ENCODE measurements at places on chromosomes 3 and 15.

DNA sequence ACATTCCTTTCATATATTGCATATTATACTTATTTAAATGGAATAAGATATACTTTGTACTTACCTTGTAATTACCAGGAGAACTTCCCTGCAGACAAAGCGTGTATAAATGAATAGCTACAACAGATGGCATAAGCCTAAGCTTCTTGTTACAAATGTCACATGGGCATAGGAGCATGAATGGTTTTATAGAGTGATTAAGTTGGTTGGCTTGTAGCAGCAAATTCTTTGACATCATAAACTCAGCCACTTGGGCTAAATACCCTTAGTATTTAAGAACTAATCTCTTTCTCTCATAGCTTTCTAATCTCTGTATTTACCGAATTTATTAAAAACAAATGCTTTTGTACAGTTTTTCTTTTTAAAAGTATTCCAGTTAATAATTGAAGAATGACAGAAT is at the start of gene UBAP1L:
Gene UBAP1L (minus strand): TSS at position 115 of the 400 bp plus-strand sequence. CDS start 8,985 bp downstream, outside the sequence.
- no peak for DNase-seq

- DNase-seq: no peak
Observed at GRCh38 chr3:182349051-182349450, 444.3 kb upstream of the ATP11B start.

GRCh38 chr15:47708161-47708980 is 8.9 kb upstream of the SEMA6D start:
- peak; percentile 25 for DNase-seq

GRCh38 chr3:120566243-120566975 is 29.7 kb upstream of the NDUFB4 start:
- no peak for DNase-seq

DNA sequence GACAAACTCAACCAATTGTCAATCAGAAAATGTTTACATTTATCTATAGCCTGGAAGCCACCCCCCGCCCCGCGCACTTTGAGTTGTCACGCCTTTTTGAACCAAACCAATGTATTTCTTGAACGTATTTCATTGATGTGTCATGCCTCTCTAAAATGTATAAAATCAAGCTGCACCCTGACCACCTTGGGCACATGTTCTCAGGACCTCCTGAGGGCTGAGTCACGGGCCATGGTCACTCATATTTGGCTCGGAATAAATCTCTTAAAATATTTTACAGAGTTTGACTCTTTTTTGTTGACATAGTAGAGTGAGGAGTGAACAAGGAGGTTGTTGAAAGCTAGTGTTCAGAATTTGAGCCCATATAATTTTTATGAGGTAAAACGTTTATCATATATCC is 6.5 kb downstream of the MCTP2 start:
- no peak for DNase-seq

DNA sequence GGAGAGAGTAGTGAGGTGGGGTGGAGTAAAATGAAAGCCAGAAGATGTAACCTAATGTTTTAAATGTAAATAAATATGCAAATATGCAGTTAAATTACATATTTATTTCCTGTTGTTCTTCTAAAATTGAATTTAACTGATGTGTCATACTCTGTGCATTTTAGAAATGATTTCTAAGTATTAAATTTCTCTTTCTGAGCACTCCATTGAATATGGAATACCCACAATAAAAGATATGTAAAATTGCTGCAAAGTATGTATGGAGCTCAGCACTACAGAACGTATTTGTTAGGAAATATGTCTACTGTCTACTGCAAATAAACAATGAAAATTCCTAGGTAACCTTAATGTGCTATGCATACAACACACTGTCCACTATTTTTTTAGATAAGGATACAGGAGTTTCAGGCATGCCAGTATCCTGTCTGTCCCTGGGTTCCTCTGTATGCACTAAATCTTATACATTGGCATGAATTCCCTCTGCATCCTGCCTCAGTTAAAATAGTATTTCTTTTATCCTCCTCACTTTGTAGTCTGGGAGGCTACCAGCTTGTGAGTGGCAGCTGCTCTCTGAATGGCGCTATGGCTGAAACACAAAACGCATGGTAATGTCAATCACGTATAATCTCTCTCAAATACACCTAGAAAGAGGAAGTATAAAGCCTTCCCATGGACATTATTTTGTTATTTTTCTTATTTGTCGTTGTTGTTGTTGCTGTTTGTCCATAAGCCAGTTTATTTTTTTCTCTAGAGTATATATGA is 579.5 kb downstream of the PYDC2 start:
- DNase-seq: no peak

DNA sequence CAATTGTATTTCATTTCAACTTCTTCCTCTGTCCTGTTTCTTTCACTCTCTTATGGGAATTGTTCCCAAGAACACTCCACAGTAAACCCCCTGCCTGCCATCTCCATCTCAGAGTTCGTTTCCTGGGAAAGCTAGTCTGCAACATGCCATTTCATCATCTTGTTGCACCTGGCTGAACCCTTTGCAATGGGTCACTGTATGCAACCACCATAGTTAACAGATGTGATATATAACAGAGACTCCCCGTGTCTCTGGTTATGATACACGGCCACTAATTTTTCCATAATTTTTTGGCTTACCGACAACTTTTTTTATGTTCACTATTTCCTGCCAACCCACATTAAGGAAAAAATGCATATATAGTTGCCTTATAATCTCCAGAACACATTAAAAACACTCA is 95.5 kb downstream of the CHST2 start:
- DNase-seq: no peak

DNA sequence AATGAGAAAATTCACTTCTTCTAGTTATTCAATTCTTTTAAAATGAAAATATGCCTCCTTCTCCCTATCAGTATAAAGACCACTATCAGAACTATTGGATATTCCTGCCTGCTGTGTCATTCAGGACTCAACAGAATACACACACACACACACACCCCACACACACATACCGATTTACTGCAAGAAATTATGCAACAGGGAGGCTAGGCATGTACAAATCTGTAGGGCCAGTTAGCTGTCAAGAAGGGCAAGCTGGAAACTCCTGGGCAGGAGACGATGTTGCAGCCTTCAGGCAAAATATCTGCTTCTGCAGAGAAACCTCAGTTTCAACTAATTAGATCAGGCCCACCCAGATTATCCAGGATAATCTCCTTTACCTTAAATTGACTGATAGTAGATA is 13.9 kb upstream of the RYR3 start:
- no peak for DNase-seq
